Renal cortical epithelial cell (primary cell): ENCODE measurements at places on chromosomes 16 and 17.

- DNase-seq = peak; percentile 55
Measured at GRCh38 chr17:77332981-77333685, 192.4 kb downstream of the SEC14L1 start.

GRCh38 chr16:83680980-83681379, 126.8 kb upstream of the HSBP1 start:
- DNase-seq = no peak

DNA sequence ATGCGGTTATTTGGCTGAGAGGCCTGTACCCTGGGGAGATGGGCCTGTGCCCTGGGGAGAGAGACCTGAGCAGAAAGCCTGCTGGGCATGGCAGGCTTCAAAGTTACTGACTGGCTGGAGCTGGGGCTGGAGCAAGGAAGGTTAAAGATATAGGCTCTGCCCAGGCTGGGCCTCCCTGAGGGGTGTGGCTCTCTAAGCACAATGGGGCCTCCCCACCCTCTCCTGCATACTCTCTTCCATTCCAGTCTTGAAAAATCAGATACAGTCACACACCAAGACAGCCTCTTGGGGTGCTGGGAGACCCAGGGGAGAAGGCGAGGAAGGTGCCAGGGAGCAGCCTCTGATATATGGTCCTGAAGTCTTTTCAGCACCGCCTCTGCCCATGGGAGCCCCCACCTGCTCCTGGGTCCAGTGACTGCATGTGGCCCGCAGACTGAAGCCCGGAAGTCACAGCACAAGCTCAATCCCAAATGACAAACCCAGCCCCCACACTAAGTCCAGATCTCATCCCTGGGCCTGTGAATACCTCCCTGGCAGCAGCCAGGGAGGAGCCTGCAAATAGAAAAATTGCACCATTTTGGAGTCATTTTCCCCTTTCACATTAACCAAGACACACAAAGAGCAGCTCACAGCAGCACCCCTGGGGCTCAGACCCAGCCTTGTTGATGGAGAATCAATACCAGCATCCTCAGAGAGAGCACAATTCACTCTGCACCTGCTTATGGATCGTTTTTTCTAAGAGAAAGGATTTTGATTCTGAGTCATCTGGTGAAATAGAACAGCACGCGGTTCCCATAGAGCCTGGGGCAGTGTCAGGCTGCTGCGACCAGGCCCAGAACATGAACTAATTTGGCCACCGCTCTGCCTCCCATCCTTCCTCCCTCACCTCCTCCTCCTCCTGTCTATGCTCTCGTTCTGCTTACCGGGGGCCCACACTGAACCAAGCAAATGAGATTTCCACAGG, 25.6 kb upstream of the CACNG1 start:
- no peak for DNase-seq

- peak; percentile 35 for DNase-seq
Measured at GRCh38 chr16:84484579-84485254, 19.7 kb downstream of the MEAK7 start.

- DNase-seq = no peak
Measured at GRCh38 chr16:75860326-75861053, 134.2 kb upstream of the CPHXL start.

GRCh38 chr17:74392848-74393247, 25.5 kb downstream of the GPR142 start:
- DNase-seq = no peak

GRCh38 chr17:78617511-78618061, 40.4 kb upstream of the DNAH17 start:
- no peak for DNase-seq

GRCh38 chr17:14061666-14062560, 7.4 kb upstream of the COX10 start:
- DNase-seq = peak; percentile 21

DNA sequence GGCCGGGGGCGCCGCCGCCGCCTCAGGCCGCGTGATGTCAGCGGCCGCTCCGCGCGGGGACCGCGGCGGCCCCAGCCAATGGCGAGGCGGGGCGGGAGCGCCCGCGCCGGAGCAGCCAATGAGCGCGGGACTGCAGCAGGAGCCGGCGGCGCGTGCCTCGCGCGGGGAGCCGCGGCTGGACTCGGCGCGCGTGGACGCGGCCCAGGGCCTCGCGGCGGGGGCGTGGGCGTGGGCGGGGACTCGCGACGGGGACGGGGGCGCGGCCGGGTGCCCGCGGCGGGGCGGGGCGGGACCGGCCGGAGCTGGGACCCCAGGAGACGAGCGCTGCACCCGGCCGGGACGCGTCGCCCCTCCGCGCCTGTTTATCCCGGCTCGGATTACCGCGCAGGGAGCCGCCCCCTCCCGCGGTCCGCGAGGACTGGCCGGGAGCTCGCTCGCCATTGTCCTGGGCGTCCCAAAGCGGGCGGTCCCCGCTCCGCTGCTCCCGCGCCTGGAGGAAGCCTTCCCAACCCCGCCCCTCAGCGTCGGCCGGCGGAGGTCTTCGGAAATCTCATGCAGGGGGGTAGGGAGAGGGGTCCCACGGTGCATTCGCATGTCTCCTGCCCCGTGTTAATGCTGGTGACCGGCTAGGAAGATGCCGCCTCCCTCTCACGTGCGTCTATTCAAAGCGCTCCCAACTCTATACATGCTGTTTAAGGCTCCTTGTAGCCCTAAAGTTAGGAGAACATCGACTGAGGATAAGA, at the start of gene RNF157:
RNF157 (minus strand) TSS at position 33 of the 743 bp plus-strand sequence. CDS start 253 bp downstream, outside the sequence.
- DNase-seq = no peak

DNA sequence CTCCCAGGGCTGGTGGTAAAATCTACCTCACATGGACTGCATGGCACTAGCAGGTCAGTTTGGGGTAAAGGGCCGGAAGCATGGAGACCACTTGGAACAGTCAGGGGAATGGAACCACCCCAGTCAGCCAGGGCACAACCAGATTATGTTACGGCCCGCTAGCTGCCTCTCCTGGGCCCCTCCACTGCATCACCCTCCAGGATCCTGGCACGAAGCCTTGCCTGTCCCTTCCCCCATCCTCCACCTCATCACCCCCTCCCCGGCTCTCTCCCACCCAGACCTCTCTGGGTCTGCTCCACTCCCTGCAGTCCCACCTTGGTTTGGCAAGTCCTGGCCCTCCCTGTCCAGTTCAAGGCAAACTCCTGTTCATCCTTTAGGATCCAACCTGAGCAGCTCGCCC, 91.7 kb downstream of the CLEC16A start:
- no peak for DNase-seq

- no peak for DNase-seq
Measured at GRCh38 chr17:38735161-38735997, 5.2 kb downstream of the CISD3 start.

GRCh38 chr16:79902351-79902750, 301.8 kb upstream of the MAF start:
- DNase-seq = no peak

DNA sequence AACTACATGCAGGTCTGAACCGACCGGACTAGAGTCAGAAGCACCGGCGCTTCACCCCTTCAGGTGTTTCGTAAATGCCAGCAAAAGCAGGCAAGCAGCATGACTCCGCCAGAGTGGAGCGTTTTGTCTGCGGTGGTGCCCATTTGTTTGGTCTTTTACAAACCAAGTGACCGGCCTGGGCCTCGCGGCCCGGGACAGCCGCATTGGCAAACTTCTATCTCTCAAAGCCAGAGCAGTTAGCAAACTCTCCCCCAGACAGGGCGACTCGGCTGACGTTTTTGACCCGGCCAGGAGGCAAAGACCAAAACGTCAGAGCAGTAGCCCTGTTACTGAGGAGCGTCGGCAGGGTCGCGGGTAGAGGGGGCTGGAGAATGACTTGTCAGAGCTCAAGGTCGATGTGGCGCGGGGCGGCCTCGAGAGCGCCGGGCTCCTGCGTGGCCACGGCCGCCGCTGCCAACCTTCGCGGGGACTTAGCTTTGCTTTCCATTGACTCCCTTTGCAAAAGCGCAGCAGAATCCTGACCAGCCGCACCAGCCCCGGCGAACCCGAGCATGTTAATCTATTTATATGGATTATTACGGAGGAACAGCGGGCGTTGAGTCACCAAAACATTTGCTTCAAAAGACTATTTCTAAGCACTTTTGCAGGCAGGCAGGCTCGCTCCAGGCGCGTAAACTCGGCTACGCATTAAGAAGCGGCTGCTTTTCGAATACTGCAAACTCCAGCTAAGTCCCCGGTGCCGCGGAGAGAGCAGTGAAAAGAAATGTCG, 763 bp upstream of the SOX9 start:
- DNase-seq = peak; percentile 49

DNA sequence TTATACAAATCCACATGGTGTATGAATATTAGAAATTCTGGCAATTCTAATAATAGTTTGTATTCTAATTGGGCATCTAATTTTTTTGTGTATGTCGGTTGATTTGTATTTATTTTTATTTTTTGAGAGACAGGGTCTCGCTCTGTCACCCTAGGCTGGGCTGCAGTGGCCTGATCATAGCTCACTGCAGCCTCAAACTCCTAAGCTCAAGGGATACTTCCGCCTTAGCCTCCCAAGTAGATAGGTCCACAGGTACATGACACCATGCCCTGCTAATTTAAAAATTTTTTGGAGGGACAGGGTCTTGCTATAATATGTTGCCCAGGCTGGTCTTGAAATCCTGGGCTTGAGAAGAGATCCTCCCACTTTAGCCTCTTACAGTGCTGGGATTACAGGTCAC, 104.6 kb downstream of the TRIM37 start:
- peak; percentile 7 for DNase-seq
